Muscle of arm (tissue), 14 donors: ENCODE measurements at places on chromosomes 16 and 17. TPM values are rescaled to one million over a fixed set of nuclear protein-coding genes. Genes with fewer than 3 reads are reported as not detected.

GRCh38 chr16:11603331-11603750, 16.6 kb upstream of the LITAF start:
- DNase-seq: peak; percentile 65

DNA sequence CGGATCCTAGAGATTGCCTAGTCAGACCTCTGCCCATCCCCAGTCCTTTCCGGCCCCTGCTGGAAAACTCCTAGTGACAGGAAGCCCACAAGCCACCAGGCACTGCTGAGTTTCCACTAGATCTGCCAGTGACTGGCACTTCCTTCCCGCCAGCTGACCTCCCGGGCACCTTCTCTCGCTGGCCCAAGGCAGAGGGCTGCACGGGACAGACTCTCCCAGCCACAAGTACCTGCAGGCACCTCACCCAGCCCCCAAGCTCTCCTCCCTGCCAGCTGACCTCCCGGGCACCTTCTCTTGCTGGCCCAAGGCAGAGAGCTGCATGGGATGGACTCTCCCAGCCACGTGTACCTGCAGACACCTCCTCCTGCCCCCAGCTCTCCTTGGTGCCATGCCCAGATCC, 66.3 kb upstream of the DOC2B start:
- DNase-seq: no peak

DNA sequence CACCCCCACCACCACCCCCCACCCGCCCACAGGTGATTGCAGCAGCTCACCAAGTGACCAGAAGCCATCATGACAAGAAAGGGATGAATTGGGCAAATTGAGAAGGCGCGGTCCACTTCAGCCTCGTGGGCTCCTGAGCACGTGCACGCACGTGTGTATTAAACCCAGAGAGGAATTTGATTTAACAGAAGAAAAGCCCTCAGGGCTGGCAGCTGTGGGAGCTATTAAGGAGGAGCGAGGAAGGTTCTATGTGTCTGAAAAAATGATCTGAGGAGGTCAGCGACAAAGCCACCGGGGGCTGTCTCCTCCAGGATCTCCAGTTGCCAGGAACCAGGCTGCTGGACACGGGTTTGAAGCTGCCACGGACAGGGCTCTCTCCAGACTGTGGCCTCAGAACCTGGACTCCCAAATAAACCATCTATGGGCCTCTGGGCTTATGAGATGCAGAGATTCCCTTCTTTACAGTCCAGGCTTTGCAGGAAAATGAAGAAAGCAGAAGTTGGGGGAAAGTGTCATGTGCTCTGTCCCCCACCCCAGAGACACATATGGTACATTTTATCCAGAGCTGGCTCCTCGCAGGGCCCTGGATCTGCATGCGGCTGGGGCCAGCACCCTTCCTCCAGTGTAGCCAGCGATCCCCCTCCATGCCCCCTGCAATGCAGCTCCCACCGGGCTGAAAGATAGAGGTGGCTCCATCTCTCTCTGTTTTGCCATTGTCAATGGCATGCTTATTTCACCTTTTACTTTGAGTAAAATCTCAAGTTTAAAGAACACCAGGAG, 219.7 kb upstream of the RPL38 start:
- DNase-seq: no peak

DNA sequence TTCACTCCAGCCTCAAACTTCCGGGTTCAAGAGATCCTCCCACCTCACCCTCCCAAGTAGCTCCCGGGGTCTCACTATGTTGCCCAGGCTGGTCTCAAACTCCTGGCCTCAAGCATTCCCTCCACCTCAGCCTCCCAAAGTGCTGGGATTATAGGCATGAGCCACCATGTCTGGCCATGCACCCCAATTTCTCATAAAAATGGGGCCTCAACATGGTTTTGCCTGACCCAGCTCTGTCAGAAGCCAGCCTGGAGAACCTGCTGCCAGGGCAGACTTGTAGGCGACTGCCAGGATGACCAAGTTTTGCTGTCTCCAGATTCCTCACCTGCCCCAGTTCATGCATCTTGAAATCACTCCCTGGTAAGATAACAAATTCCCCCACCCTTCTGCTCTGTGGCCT, 82.9 kb downstream of the AIPL1 start:
- DNase-seq: no peak

GRCh38 chr16:88995194-88995593, 18.2 kb upstream of the CBFA2T3 start:
- DNase-seq: no peak

- DNase-seq: no peak
Measured at GRCh38 chr17:82095777-82096708, 2.0 kb downstream of the FASN start.

- DNase-seq: no peak
Measured at GRCh38 chr17:59611503-59611902, 8.2 kb upstream of the CLTC start.

- DNase-seq: no peak
Measured at GRCh38 chr16:73847090-73847489, 449.5 kb upstream of the PSMD7 start.

- no peak for DNase-seq
Measured at GRCh38 chr16:56645838-56646237, 5.8 kb upstream of the MT1B start.

DNA sequence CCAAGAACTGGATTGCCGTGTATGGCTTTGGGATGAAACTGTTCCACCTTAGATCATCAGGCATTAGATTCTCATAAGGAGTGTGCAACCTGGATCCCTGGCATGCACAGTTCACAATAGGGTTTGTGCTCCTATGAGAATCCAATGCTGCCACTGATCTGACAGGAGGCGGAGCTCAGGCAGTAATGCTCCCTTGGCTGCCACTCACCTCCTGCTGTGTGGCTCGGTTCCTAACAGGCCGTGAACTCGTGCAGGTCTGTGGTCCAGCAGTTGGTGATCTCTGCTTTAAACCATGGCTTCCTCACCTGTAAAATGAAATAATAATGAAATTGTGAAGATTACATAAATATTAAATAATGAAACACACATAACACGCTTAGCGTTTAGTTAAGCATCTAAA, 45.5 kb upstream of the FBXO47 start:
- DNase-seq: no peak

The CAMKK1 gene
- polyA plus RNA-seq: 7.5 TPM

The DHRS11 gene
- polyA plus RNA-seq: 5.3 TPM

The NME3 gene
- 16.7 TPM for polyA plus RNA-seq

The AGRP gene
- polyA plus RNA-seq: 0.59 TPM

The CFAP119 gene
- polyA plus RNA-seq: not detected

The EXOC3L1 gene
- polyA plus RNA-seq: not detected

The SLC13A2 gene
- polyA plus RNA-seq: 0.12 TPM

The CD300LB gene
- not detected for polyA plus RNA-seq
